ENCODE measurements at places on chromosomes 1 and 21.

DNA sequence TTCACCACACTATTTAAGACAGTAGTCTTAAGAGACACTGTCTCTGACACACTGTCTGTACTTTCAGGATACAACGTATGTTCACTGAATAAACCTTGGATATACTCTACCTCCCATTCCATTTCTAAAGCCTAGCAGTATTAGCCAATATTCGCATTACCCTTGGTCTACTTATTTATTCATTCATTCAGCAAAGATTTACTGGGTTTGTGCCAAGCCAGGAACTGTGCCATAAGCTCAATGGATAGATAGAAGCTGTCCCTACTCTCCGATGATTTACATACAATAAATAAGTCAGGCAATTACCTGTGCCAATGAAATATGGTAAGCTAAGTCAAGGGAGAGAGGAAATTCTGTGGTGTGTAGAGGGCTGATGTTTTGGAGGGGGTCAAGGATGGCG is 195.2 kb upstream of the RAB4A start:
- DNase-seq = no peak

- DNase-seq = no peak
These were observed 52.6 kb upstream of the ASB17 start for GRCh38 chr1:75984781-75985180.

GRCh38 chr1:232149287-232150201 is 480.4 kb downstream of the SIPA1L2 start:
- DNase-seq = no peak

DNA sequence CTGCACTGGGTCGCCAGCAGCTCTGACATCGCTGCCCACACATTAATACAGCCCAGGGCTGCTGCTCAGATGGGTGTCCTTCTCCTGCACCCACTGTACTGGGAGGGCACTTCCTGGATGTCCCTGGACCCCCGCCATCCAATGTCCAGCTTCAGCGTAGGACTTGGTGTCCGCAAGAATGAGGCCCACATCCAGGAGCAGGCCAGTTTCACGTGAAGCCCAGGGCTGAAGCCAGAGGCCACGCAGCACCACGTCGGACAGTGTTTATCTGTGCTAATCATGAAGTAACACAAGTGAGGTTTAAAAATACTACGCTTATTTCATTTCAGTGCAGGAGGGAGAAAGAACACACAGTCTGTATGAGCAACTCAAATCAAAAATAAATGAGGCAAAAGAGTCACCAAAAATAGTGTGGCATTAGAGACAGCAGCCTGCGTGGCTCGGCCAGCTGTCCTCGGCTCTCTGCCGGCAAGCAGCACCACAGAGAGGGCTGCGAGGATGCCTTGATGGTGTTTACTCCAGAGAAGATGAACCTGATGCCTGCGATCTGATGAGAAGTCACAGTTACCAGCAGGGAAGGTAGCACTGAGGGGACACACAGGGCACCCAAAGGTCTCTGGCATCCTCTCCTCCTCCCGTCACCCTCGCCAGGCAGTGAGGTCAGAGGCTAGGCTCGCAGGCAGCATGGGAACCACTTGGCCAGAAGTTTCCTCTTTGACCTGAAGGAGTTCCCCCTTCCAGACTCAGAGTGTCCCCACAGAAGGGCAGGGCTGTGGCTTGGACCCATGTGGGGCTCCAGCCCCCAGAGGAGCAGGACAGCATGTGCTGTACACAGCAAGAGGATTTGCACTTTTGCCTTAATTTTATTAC is 22.1 kb upstream of the NPHP4 start:
- no peak for DNase-seq

DNA sequence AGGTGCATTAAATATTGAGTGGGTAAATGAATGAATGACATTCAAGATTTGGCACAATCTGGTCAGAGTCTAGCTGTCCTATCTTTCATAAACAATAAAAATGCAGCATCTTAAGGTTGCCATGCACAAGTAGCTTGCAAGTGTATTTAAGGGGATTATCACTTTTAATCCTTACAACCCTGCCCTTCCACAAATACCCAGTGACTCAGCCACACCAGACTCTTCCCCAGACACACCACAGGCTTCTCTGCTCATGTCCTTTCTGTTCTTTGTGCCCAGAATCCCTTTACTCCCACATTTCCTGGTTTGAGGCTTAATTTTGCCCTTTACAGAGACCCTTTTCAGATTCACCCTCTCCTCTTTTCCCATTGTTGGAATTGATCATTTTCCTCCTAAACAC is 59.8 kb downstream of the KIRREL1 start:
- no peak for DNase-seq

DNA sequence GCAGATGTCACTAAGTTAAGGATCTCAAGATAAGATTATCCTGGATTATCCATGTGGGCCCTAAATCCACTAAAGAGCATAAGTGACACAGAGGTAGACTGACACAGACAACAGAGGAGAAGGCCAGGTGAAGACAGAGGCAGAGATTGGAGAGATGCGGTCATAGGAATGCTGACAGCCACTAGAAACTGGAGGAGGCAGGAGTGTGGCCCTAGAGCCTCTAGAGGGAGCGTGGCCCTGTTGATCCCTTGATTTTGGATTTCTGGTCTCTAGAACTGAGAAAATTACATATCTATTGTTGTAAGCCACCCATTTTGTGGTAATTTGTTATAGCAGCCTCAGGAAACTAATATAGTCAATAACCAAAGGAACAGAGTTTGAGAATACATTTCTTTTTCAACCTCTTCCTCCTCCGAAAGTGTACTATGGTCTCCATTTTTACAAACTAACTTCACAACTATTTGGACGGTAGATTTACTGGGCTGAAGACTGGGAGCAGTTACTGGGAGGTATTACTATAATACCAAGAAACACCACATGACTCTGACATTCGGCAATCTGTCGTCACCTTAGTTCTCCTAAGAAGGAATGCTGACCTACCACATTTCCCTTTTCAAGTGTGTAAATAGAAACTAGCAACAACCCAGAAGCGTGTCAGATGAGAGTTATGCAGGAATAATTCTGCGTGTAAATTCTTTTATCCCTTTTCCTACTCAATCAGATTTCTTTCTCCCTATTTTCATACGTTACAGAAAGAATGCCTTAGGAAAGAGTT is 116.0 kb upstream of the ZNHIT6 start:
- DNase-seq = no peak
